ENCODE measurements at places on chromosomes 12 and 14.

GRCh38 chr12:59085690-59086089, 165.4 kb upstream of the LRIG3 start:
- DNase-seq: no peak

- DNase-seq: no peak
Measured at GRCh38 chr14:22417914-22418313, 171.1 kb downstream of the DAD1 start.

GRCh38 chr12:3770891-3771290, 18.0 kb upstream of the CRACR2A start:
- DNase-seq: peak; percentile 12

DNA sequence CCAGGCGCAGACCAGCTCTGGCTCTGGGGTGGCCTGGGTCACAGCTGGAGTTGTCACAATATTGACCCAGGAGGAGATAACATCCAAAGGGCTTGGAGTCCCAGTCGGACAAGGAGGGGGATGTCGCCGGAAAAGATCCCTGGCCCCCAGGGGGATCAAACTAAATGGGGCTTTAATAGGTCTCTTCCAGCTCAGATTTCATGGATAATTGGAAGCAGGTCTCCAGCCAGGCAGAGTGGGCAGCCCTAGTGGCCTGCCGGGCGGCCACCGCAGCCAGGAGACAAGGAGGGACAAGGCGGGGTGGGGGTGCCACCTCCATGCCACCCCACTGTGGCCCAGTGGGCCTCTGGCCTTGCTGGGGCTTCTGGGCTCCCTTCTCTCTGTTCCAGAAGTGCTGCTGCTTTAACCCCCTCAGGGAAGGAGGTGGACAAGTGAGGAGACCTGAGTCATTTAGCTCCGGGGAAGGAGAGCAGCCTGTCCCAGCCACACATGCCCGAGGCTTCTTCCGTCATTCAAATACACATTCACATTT, 23.1 kb upstream of the PGF start:
- peak; percentile 45 for DNase-seq

GRCh38 chr12:33488036-33488435, 48.4 kb upstream of the SYT10 start:
- DNase-seq: no peak

GRCh38 chr14:86035882-86036281, 505.9 kb downstream of the FLRT2 start:
- DNase-seq: peak; percentile 24

DNA sequence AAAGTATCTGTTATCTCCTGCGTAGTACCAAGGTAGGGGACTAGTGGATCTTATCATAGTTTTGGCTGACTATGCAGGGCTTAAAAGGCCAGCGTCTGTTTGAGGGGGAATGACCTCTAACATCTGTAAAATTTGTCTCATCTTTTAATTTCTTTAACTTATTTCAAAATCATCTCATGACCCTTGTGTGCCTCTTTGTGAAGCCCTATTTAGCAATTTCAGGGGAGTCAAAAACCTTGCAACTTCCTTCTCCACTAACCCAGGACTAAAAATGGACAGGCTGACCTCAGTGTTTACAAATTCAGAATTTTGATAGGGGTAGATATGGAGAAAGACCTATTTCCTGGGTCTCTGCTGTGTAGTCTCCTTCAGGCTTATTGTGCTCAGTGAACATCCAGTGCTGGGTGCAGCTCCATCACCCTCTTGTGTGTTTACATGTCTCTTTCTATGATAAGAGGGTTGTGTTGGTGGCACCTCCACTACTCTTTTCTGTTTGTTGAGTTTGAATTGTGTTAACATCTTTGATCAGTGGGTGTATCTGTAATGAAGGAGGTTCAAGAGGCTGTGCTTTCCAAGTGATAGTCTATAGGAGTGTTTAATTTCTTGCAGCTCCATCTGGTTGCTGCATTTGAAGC, 14.3 kb downstream of the NECAP1 start:
- no peak for DNase-seq

DNA sequence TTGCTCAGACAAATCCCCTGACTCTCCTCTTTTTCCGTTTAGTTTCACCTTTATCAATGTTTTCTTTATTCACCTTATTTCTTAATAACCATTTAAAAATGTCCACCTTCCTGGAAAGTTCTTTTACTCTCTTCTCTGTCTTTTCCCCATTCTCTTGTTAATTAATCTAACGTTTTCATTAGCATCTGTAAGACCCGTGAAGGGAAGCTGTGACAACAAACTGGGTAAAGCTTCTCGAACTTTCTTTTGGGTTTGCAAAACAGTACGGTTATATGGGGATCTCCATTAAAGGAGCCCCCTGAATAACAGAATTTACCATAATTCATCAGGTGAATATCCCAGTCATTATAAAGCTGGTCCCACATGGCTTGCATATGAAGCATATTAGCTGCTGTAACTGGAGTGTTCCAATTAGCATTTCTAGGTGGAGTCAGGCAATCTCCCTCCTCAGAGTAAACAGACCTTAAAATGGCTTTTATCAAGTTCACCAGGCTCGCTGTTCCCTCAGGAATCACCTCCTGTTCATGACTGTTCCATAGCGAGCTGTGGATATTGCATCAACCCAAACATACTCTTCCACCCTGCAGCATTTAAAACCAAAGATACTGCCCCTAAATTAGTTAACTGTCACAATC, 42.4 kb downstream of the TMEM30B start:
- DNase-seq: no peak

DNA sequence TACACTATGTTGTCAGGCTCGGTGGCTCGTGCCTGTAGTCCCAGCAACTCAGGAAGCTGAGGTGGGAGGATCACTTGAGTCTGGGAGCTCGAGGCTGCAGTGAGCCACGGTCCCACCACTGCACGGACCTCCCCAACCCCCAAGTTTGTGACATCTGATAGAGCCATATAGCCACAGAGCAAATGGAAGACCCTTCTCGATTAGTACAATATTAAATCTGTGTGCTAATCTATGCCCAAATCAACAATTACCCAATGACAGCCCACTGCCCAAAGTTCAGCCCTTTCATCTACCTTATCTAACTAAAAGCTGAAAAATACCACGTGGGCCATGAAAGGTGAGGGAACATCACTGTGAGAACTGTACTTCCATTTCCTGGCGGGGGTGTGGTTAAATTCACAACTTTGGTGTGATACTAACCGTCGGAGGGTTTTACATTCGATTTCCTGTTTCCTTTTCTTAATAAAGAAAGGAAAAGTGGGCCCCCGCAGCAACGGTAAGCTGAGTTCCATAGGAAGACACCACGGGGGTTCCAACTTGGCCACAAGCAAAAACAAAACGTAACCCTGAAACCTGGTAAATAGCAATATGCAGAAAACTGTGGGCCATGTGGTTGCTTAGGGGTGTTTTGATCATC, 31.2 kb upstream of the FOS start:
- no peak for DNase-seq

GRCh38 chr12:54141431-54142113, 47.2 kb downstream of the SMUG1 start:
- DNase-seq: no peak

DNA sequence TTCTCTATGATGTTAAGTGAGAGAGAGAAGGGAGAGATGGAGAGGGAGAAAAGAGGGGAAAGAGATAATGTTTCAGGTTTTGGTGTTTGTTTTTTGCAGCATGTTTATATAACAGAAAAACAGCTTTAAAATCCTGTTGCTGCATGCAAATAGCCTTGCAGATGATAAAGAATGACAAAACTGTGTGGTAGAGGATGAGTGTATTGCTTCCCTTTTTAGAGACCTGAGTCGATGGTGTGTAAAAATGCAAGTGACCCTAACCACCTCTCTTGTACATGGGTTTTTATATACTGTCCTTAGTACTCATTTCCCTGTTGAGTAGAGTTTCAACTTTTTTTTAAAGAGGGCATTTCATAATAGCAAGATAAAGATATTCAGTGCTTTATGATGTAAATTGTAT, 249.1 kb downstream of the AKAP6 start:
- DNase-seq: no peak

DNA sequence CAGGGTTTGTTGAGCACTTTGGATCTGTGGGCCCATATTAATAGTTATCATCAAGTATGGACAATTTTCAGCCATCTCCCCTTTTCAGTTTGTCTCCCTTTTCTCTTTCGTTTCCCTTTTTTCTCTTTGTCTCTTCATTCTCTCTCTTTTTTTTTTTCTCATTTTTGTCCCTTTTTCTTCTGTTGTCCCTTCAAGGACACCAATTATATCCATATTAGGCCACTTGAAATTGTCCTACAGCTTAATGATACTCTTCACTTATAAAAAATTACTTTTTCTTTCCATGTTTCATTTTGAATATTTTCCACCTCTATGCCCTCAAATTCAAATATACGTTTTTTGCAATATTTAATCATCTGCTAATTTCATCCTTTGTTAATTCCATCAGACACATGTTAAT, 53.3 kb downstream of the MAP4K5 start:
- DNase-seq: no peak

GRCh38 chr14:55306938-55307589, 35.8 kb downstream of the FBXO34 start:
- DNase-seq: no peak

DNA sequence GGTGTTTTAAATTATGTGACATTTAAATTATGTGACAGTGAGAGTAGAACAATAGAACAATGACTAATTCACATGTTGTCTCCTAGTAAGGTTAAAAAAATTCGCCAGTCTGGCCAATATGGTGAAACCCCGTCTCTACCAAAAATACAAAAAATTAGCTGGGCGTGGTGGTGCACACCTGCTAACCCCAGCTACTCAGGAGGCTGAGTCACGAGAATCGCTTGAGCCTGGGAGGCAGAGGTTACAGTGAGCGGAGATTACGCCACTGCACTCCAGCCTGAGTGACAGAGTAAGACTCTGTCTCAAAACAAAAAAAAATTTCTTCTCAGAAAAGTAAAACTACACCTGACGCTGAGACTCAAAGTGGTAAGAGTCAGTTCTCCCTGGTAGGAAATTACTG, 2.7 kb downstream of the CS start:
- DNase-seq: no peak

DNA sequence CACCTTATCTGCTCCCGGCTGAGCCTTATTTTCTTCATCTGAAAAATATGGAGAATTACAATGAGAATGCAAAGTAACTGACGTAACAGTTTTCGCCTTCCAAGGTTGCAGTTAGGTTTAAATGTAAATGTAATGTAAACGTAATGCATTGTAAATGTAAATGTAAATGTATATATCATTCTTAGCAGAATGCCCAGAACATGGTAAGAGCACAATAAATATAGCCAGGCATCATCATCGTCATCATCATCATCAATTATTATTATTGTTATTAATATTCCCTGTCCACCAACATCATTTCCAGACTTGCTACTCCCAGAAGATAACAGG, 770.0 kb downstream of the MED13L start:
- DNase-seq: no peak

- DNase-seq: no peak
Measured at GRCh38 chr14:70020352-70021170, 141.3 kb downstream of the SMOC1 start.

DNA sequence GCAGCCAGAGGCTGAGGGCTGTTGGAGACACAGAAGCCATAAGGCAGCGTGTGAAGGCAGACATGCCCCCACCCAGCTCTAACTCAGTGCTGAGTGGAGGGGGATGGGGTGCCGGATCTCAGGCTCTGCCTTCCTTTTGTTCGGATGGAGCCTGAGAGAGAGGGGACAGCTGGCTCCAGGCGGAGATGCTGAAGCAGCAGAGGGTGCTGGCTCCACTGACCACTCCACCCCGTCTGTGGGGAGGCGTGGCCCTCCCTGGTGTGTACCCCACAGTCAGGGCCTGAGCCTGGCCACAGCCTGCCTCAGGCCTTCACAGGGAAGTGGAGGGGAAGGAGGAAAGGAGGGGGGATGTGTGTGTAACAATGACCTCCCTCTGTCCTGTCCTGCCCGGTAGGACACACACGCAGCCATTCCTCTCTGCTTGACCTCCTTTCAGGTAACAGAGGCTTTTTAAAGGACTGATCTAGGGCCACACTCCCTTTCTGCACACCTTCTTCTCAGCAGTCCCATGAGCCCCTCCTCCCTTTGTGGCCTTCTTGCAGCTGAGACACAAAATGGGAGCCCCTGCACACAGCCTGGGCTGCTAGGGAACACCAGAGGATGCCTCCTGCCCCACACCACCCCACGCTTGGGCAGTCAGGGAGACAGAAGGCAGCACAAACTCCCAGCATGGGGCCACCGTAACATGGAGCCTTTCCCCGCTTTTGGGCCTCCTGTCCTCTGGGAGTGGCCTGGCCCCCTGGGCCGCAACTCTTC, 9.6 kb upstream of the ENDOU start:
- DNase-seq: no peak

- no peak for DNase-seq
Measured at GRCh38 chr12:16112130-16112529, 165.4 kb downstream of the SLC15A5 start.

- DNase-seq: no peak
Measured at GRCh38 chr12:22412581-22412980, 78.1 kb upstream of the ST8SIA1 start.

- DNase-seq: no peak
Measured at GRCh38 chr12:50927356-50927755, 25.0 kb upstream of the HIGD1C start.

DNA sequence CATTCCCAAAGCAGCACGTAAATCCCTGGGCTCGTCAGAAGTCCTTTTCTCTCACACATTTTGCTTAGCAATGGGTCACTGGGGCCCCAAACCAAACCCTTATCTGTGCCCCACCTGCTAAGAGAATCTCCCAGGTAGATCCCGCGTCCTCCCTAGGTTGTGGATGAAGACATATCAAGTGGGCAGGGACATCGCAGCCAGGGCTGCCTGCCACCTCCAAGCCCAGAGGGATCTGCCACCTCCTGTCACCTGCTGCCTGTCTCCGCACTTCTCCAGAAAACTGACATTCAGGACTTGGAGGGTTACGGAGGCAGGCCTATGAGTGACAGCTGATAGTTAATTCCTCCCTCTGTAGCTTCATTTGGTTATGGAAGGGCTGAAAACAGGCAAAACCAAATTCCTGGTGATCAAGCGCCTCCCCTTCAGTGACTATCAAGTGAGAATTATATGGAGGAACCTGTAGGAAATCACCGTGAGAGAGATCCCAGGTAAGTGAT, 19.5 kb downstream of the BCL11B start:
- no peak for DNase-seq

DNA sequence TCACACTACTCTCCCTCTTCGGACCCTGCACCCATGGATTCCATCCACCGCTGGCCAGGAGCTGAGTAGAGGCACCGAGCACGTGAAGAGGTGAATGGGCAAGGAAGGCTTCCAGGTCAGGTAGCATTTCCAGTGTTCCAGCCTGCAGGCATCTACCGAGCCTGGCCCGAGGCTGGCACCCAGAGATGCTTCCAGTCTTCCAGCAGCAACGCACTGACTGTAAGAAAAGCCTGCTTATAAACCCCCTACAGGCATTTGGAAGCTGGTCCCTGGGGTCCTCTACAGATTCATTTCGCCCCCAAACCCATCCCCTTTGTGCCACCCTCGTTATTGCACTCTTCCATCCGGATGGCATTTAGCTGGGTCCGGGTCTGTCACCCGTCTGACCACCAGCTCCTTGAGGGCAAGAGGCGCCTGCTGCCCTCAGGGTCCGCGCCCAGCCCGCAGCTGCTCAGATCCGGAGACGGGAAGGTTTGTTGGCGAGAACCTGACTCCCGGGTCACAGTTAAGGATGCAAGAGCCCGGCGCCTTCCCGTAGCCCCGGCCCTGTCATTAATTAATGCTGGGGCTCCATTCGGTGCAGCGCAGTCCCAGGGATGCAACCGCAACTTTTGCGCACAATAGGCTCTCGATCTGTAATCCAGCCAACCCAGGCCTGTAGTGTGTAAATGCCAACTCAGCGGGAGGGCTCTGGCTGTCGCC, 614 bp upstream of the MARK3 start:
- DNase-seq: no peak

- DNase-seq: peak; percentile 68
Measured at GRCh38 chr14:73460691-73461127, 2.4 kb upstream of the NUMB start.

All from mesenchymal stem cell (in vitro differentiated cells and primary cell).